ENCODE measurements at places on chromosomes 13 and 19.
A peak's percentile ranks its signal among the peaks of the same experiment; 100 is the strongest.

DNA sequence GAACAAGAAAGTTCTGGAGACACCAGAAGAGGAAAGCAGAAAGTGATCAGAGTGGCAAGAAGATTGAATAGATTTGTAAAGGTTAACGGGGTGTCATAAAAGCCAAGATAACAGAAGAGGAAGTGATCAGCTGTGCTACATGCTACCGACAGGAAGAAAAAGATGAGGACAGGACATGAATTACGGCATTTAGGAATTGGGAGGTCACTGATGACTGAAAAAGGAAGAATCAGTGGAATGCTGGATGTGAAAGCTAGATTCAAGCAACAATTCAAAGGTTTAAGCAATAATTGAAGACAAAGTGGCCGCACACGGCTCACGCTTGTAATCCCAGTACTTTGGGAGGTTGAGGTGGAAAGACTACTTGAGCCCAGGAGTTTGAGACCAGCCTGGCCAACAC, 15.1 kb downstream of the ZNF160 start:
- no peak for ATAC-seq

DNA sequence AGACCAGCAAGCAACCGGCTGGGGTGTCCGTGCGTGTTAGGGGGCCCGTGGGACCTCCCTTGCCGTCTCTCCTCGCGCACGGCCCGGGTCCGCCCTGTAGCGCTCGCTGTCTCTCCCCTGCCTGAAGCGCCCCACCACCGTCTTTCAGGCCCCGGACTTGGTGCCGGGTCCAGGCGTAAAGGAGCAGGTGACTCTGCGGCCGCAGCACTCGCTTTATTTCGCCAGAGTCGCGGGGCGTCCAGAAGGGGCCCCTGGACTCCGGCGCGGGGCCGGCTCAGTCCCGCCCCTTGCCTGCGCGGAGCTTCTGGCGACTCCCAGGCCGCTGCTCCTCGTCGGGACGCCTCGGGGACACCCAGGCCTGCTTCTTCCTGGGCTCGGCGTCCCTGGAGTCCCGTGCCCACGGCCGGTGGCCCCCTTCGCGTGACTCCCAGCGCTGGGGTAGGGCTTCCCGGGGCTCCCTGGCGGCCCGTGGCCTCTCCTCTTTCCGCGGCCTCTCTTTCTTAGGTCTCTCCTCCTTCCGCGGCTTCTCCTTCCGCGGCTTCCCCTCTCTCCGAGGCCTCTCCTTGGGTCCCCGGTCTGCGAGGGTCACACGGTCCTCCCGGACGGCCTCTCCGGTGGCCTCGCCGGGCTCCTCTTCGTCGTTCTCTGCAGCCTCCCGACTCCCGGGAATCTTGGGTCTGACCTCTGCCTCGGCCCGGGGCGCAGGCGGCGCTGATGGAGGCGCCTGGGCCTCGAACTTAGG, 3.1 kb downstream of the AMH start:
- ATAC-seq, result no peak

- peak; percentile 59 for ATAC-seq
Measured at GRCh38 chr19:40549007-40549708, 27.5 kb upstream of the SHKBP1 start.

GRCh38 chr19:56690670-56691069, 19.1 kb upstream of the ZNF835 start:
- ATAC-seq, result no peak

DNA sequence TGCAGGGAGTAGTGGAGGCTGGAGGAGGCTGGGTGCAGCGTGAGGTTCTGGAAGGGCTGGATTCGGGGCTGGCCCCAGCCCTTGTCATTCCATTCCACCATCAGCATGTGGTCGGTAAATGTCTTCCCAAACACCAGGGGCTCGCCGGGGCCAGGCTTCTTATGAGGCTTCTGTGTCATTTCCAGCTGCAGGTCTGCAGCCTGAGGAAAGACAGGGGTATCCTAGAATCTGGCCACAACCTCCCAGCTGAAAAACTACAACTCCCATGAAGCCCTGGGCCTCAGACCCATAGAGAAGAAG, 4.4 kb downstream of the BCAT2 start:
- ATAC-seq, result no peak

- ATAC-seq, result peak; percentile 49
Measured at GRCh38 chr19:2034729-2035589, 16.1 kb downstream of the MKNK2 start.

GRCh38 chr13:28819735-28820098, 422 bp upstream of the MTUS2 start:
- ATAC-seq, result peak; percentile 43

- no peak for ATAC-seq
Measured at GRCh38 chr19:32018014-32018413, 327.4 kb upstream of the ZNF507 start.
